ENCODE measurements at places on chromosomes 1 and 21.

GRCh38 chr1:9150582-9151327 lies 21.9 kb upstream of the GPR157 start:
- no peak for DNase-seq

- no peak for DNase-seq
These were observed 25.2 kb upstream of the RABGAP1L start for GRCh38 chr1:174134003-174134659.

DNA sequence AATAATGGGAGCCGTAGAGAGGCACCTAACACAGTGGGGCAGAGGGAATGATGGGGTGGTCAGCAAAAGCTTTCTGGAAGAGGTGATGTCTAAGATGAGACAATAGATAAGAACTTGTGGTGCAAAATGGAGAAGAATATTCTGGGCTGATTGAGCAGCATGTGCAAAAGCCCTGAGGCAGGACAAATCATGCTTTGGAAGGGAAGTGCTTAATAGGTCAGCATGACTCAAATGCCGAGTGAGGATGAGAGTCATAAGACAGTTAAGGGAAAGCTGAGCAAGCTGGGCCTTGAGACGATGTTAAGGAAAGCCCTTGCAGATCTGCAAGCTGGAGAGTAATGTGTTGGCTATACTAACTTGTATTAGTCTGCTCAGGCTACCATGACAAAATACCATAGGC lies 37.3 kb upstream of the ASB17 start:
- DNase-seq, result no peak

- DNase-seq, result no peak
These were observed 25.9 kb downstream of the KIRREL1 start for GRCh38 chr1:158019171-158019868.

- DNase-seq, result no peak
These were observed 8.1 kb upstream of the C1orf216 start for GRCh38 chr1:35726450-35727433.

DNA sequence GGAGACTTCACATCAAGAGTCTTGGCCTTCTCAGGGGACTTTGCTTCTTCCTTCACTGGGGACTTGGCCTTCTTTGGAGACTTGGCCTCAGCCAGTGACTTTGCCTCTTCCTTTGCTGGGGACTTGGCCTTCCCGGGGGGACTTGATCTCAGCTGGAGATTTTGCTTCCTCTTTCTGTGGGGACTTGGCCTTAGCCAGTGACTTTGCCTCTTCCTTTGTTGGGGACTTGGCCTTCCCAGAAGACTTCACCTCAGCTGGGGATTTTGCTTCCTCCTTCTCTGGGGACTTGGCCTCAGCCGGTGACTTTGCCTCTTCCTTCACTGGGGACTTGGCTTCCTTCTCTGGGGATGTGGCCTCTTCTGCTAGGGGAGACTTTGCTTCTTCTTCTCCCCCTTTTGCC lies 13.5 kb upstream of the CD2 start:
- no peak for DNase-seq

GRCh38 chr1:102742426-102742825 lies 365.9 kb downstream of the COL11A1 start:
- DNase-seq, result no peak

- no peak for DNase-seq
These were observed 61.7 kb upstream of the ANGPTL1 start for GRCh38 chr1:178932552-178932906.

- DNase-seq, result no peak
These were observed 10.4 kb downstream of the CLCNKB start for GRCh38 chr1:16053781-16054502.

GRCh38 chr1:43522776-43523480 lies 7.8 kb upstream of the PTPRF start:
- no peak for DNase-seq

DNA sequence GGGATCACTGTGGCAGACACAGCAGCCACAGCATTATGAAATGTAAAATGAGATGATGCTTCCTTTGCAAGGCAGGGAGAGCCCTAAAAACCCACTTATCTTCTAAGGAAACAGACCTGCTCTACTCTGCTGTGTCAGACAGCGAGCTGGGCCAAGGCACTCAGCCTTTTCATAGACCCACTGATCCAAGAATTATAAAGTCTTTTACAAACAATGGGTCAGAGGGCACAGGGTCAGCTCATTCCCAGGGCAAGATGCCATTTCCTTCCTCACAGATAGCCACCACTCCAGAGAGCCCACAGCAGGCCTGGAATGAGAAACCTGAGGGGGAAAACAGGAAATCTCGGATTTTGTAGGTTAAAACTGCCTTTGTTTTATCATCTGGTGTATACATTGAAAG lies 42.9 kb downstream of the CASQ2 start:
- no peak for DNase-seq

- no peak for DNase-seq
These were observed 17.6 kb upstream of the SFPQ start for GRCh38 chr1:35210321-35211119.

DNA sequence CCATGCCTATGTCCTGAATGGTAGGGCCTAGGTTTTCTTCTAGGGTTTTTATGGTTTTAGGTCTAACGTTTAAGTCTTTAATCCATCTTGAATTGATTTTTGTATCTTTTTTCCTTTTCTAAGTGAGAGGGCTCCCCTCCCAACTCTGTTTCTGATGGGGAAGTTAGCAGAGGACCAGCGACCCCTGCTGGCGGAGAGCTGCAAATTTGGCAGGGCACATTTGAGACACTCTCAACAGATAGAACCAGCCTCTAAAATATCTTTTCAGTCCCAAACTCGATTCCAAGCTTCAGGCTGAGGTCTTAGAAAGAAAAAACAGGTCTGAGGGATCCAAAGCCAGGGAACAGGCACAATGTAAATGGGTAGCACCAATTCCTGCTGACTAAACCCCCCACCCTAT lies 32.5 kb downstream of the LRRC3 start:
- DNase-seq, result no peak

DNA sequence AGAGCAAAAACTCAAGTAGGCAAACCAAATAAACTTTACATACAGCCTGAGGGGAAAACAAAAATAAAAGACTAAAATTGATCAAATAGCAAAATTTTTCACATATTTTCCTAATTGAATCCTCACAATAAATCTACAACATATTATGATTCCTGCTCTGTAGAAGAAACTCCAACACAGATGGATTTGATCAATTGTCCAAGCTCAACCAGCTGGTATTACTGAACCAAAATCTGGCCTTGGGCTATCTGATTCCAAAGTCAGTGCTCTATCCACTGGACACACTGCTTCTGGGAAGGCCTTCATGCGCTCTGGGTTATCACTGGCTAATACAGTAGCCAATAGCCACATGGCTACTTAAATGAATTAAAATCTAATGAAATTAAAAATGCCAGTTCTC lies 39.3 kb downstream of the PCNX2 start:
- no peak for DNase-seq

DNA sequence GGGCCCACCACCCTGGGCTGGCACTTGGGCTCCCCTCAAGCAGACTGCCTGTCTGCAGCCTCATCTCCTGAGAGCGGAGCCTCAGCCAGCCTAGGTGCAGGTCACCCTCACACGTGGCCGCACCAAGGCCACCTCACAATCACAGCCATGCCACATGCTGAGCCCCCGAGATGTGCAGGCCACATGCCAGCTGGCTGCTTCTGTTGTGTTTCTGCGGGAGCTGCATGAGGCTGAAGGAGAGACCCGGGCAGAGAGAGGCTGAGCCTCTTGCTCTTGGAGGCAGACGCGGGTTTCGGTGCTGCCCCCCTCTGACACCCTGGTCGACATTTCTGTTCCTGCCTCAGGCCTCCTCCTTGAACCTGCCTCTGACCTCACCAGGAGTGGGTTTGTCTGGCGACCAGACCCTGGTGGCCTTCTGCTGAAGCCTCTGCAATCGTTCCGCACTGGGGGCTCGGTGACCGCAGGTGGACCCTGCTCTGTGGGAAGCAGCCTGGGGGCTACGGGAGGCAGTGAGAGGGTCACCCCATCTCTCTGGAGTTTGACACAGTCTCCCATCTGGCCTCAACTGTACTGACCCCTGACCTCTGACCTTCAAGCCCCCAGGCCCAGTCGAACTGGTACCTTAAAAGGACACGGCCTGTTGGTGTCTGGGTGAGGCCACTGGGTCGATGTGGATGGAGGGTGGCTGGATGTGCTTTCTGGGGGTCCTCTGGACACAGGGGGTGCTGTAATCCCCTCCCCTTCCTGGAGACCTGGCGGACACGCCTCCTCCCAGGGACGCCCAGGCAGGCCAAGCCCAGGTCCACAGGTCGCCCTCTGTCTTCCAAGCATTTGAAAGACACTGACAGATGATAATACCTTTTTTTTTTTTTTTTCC lies 13.0 kb upstream of the C1orf174 start:
- no peak for DNase-seq

- no peak for DNase-seq
These were observed 52.1 kb upstream of the SLC44A3 start for GRCh38 chr1:94768036-94768435.

DNA sequence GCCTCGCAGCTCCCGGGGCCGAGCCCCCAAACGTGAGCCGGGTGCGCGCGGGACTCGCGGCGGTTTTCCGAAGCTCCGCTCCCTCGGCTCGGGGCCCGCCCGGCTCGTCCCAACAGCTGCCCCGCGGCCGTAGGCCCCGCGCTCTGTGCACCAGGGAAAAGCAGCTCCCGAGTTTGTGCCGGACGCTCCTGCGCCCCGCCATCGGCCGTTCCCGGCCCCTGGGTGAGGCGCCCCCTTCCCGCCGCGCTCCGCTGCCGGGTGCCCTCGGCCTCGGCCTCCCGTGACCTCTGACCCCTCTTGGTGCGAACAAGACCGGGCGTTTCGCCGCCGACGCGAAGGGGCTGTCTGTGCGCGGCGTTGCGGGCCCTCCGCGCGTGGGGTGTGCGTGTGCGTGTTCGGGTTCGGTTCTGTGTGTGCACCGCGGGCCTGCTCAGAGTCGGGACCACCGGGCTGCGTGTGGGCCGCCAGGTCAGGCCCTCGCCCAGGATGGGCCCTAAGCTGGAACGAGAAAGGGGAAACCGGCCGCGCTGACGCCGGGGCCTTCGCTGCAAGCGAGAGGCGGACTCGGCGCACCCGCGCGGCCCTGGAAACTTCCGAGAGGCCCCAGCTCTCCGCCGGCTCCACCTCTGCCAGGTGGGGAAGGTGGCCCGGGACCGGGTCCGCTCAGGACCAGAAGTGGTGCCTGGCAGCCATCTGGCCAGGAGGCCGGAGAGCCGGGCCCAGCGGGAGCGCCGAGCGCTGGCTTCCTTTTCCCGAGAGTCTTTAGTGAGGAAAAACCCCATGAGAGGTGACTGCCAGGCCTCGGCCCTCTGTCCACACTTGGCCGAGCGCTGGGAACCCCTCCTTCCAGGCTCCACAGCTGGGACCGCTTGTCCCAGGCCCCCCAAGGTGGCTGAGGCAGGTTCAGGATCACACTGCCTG lies 1.9 kb downstream of the PRDM16 start:
- DNase-seq, result no peak

GRCh38 chr1:33442141-33442540 lies 11.2 kb upstream of the PHC2 start:
- no peak for DNase-seq

DNA sequence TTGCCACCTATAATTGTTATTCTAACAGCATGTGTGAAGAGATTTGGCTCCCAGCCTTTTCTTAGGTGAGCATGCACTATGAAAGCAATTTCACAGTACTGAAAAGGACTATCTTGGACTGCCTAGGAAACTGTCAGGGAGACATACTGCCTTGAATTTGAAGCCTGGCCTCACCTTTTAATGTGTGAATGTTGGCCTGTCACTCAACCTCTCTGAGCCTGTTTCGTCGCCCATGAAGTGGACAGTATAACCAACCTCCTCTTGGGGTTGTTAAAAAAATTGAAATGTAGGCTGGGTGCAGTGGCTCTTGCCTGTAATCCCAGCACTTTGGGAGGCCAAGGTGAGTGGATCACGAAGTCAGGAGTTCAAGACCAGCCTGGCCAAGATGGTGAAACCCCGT lies 20.4 kb upstream of the POU2F1 start:
- DNase-seq, result no peak

DNA sequence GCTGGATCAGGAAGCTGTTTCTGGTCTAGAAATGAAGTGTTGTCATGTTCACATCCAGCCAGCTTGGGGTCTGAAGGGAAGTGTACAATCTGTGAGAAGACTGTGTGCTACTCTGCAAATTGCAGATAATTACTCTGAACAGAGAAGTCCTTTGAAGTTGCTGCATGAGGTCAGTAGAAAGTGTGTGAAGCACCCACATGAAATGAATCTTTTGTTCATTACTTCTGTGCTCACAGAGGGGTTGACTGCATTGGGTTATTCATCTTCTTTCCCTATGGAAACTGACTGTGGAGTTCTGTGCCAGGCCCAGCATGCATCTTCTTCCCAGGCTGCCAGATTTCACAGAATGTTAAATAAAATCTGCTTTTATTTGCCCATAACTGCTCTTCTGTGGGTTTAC lies 47.1 kb downstream of the CTH start:
- no peak for DNase-seq

- DNase-seq, result no peak
These were observed 253.3 kb upstream of the ADGRL2 start for GRCh38 chr1:81547261-81547911.

- no peak for DNase-seq
These were observed 51.1 kb downstream of the ZNF326 start for GRCh38 chr1:90045853-90046563.

- no peak for DNase-seq
These were observed 66.8 kb upstream of the ACTL8 start for GRCh38 chr1:17688217-17688810.

DNA sequence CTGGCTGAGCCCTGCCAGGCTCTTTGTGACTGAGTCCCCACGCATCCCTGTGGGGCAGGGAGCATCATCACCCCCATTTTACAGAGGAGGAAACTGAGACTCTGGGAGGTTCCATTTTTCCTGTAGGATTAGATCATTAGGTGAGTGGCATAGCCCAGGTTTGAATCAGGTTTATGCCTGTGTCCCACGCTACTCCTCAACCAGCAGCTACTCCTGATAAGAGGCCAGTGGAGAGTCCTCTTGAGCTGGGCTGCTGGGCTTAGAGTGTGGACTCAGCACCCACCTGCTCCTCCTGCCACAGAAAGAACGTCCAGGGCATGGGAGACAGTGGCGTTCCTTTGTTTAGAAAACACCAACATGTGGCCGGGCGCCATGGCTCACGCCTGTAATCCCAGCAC lies 30.7 kb downstream of the TNFRSF1B start:
- DNase-seq, result no peak

Measured in stimulated activated CD4-positive, alpha-beta T cell treated with anti-CD3 and anti-CD28 coated beads, TNF-alpha, amount 100 ng/mL, for 1 hour (primary cell).